ENCODE measurements at places on chromosomes 7 and 10.
A peak's percentile ranks its signal among the peaks of the same experiment; 100 is the strongest.

DNA sequence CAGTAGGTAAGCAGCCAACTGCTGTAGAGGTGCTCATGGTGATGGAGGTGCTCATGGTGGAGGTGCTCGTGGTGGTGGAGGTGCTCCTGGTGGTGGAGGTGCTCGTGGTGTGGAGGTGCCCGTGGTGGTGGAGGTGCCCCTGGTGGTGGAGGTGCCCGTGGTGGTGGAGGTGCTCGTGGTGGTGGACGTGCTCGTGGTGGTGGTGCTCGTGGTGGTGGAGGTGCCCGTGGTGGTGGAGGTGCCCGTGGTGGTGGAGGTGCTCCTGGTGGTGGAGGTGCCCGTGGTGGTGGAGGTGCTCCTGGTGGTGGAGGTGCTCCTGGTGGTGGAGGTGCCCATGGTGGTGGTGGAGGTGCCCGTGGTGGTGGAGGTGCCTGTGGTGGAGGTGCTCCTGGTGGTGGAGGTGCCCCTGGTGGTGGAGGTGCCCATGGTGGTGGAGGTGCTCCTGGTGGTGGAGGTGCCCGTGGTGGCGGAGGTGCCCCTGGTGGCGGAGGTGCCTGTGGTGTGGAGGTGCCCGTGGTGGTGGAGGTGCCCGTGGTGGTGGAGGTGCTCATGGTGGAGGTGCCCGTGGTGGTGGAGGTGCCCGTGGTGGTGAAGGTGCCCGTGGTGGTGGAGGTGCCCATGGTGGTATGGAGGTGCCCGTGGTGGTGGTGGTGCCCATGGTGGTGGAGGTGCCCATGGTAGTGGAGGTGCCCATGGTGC is 517.3 kb downstream of the PTPRN2 start:
- no peak for DNase-seq

- DNase-seq: no peak
Measured at GRCh38 chr7:137625197-137625596, 221.6 kb downstream of the DGKI start.

DNA sequence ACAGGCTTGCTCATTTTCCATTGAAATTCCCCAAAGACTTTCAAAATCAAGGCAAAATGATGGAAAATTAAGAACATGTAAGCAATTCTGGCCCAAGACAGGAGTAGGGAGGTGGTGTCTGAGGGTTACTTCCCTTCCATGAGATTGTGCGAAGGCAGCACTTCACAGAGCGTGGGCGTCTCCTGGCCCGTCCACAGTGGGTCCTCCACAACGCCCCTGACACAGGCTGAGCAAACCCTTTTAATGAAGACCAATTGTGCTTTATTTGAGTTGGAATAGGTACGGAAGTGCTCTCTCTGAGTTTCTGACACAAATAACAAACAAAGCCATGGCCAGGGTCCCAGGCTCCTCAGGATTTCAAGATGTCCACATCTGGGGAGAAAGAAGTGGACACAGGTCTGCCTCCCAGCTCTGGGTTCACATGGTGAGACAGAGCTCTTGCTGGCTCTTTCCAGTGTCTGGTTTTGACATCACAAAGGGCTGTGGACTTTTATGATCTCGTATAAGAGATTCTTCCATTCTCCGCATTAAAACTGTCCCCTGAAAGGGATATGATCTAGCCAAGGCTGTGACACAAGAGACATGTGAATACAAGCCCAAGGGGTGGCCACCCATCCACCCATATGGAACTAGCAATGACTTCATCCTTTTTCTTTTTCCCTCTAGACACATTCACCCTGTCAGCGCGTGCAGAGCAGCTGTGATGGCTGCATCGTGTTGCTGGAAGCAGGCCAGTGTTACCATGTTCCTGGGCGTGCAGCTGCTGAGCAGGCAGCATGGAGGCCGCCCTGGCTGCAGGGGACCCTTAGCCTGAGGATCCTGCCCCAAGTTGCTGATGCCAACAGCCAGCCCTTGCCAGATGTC is 145.6 kb downstream of the ADAM12 start:
- no peak for DNase-seq

DNA sequence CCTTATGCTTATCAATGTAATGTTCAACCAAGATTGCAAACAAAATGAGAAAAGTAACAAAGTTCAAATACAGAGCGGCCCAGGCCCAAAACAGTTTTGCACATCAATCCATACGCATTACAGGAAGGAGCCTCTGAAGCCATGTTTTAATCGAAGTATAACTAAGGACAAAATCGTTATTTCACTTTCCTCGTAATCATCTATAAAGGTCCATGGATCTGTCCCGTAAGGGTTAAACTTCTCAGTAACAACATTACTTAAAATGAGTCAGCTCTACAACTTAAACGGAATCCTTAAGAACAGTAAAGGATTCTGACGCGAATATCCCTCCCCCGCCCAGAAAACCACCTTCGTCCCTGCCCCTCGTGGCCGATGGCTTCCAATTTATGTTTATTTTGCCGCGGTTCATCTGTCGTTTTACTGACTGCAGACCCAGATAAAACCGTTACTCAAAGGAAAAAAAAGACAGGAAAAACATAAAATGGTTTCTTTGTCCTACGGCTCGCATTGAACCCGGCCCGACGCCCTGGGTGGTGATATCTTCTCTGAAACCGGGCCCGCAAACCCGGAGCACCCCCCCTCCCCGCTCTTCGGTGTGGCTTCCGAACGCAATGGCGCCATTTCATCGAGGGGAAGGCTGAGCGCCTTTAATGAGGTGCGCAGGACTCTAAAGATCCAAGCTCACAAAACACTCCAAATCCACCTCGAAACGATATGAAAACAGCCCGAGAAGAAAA is 1.1 kb downstream of the HNRNPA2B1 start:
- peak; percentile 30 for DNase-seq

GRCh38 chr10:58576751-58577436 is 64.2 kb downstream of the BICC1 start:
- no peak for DNase-seq

DNA sequence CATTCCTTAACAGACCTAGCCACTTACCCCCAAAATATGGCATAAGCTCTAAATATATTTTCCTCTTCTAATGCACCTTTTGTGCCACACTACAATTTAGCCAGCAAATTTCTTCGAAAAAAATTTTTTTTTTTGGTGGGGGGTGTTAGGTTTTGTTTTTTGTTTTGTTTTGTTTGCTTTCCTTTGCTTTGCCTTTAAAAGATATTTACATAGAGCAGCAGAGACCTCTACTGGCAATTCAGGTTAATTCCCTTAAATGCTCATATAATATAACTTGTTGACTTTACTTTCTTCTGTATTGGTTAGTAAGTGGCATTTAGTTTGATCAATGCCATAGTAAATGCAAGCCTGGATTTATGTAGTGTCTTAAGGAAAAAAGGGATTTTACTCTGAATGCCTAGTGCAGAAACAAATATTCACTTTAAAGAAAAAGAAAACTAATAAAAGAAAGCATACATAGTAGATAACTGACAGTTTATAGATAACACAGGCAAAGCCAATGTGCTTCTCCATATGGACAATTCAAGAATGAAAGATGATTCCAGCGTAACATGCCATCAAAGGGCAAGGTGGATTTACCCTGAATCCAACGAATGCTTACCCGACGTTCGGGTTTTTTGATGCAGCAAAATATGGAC is 1250.6 kb downstream of the GATA3 start:
- no peak for DNase-seq

DNA sequence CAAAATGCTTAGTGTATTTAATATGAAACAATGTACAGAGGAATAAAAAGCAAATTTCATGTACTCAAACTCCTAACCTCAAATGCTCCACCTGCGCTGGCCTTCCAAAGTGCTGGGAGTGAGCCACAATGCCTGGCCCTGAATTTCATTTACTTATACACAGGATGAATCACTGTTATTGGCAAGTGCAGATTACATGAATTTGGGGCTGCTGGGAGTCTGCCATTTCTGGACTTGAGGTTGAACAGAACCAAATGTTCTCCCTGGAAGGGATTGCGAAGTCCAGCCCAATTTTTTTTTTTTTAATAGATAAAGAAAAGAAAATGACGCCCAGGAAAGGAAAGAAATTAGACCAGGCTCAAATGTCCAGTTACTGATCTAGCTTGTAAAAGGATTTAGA is 6.8 kb upstream of the CSTF2T start:
- DNase-seq: no peak

DNA sequence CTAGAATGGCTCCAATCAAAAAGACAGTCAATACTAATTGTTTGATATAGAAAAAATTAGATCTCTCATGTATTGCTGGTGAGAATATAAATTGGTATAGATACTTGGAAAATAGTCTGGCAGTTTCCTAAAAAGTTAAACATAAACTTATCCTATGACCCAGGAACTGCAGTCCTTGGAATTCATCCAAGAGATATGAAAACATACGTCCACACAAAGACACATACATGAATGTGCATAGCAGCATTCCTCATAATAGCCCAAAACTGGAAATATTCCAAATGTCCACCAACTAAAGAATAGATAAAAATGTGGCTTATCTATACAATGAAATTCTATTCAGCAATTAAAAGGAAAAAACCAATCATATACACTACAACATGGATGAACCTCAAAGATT is 128.4 kb downstream of the ZFAND4 start:
- DNase-seq: no peak

GRCh38 chr10:99659868-99660366 is 608 bp downstream of the ENTPD7 start:
- DNase-seq: no peak

GRCh38 chr7:148253629-148254028 is 336.9 kb upstream of the C7orf33 start:
- no peak for DNase-seq

Measured in stimulated activated CD8-positive, alpha-beta memory T cell treated with anti-CD3 and anti-CD28 coated beads, Interleukin-15, amount 100 ng/mL, for 4 hours (primary cell).